ENCODE measurements at places on chromosomes 1 and 21. TPM values are rescaled to one million over a fixed set of nuclear protein-coding genes. Genes with fewer than 3 reads are reported as not detected.

DNA sequence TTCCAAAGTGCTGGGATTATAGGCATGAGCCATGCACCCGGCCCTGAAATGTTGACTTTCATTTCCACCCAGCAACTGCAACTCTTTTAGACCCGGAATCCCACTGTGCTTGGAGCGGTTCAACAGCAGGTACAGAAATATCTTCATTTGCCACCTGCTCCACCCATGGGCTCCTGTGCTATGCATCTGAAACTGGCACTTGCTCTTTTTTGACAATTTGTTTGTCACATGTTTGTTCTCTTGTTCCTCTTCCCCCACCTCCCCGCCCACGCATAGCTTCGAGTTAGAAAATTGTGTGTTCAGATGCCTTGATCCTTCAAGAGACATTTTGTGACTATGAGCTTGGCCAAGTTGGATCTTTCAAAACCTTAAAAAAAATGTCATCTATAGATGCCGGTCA, 2.4 kb upstream of the IFNLR1 start:
- peaks cover 10% of the 10 kb centered on the region for H3K27me3 ChIP-seq
- H3K36me3 ChIP-seq: no peaks in the 10 kb centered on the region

- DNase-seq: no peak
- no peak overlapping the region for H3K4me3 ChIP-seq
- H3K36me3 ChIP-seq: no peaks in the 10 kb centered on the region
- H3K27ac ChIP-seq: no peak overlapping the region
Measured at GRCh38 chr1:225533238-225533637, 105.4 kb upstream of the LBR start.

GRCh38 chr1:169853341-169853740, 40.4 kb downstream of the SCYL3 start:
- DNase-seq: no peak
- H3K27me3 ChIP-seq: no peaks in the 10 kb centered on the region
- H3K36me3 ChIP-seq: peaks cover 86% of the 10 kb centered on the region
- no peaks in the 10 kb centered on the region for H3K4me1 ChIP-seq
- no peak overlapping the region for H3K27ac ChIP-seq

- no peaks in the 10 kb centered on the region for H3K27me3 ChIP-seq
- H3K4me1 ChIP-seq: peaks cover 8% of the 10 kb centered on the region
- H3K27ac ChIP-seq: no peak overlapping the region
- H3K36me3 ChIP-seq: no peaks in the 10 kb centered on the region
- H3K4me3 ChIP-seq: no peak overlapping the region
Measured at GRCh38 chr21:29231756-29232529, 66.8 kb upstream of the BACH1 start.

TEX38 gene
- total RNA-seq: not detected

ATAD3C gene
- 4.2 TPM for total RNA-seq
